Stimulated activated CD4-positive, alpha-beta T cell treated with anti-CD3 and anti-CD28 coated beads, Interleukin-2, amount 100 ng/mL, for 48 hours (primary cell): ENCODE measurements at places on chromosomes 5 and 9.

DNA sequence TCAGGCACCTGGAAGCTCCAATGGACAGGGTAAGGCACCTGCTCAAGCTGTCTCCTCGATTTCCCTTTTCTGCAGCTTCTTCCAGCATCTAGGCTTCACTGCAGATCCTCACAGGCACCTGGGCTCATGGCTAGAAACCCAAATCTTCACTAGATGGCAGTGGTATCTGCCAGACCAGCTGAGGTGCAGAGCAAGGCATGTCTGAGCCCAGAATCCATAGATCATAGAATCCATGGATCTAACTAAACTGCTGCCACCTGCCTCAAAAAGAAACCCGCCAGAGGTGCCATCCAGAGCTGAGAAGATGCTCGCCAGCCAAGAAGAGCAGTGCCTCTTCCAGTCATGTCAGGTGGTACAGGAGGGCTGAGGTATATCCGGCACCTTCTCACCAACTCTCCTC, 6.9 kb downstream of the SHC3 start:
- no peak for DNase-seq

DNA sequence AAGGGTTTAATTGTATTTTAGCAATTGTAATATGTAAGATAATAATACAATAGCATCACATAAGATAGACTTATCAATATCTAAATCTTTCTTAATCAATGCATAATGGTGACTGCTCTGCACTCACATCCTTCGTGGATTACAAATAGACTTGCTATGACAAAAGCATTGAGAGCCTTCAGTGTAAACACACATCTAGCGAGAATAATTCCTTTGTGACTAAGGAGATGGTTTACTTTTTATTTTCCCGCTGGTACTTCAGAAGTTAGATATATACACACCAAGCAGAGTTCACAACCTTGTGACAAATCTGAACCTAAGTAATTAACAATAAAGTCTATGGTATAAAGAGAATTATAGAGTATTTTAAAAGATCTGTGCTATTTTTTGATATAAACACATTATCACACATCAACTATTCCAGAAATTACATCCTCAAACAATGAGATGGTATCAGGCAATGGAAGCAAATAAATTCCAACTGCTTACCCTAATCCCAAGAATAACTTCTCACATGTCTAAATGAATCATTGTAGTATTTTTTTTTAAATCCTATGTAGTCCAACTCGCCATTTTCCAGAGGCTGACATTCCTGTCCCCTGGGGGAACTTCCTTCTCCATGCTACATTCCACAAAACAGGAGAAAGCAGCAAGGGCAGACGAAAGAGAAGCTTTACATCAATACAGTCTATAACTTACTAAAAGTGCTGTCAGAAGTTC, 51.2 kb downstream of the MAPKAP1 start:
- no peak for DNase-seq

GRCh38 chr5:15365070-15365469, 134.9 kb upstream of the FBXL7 start:
- DNase-seq, result no peak

DNA sequence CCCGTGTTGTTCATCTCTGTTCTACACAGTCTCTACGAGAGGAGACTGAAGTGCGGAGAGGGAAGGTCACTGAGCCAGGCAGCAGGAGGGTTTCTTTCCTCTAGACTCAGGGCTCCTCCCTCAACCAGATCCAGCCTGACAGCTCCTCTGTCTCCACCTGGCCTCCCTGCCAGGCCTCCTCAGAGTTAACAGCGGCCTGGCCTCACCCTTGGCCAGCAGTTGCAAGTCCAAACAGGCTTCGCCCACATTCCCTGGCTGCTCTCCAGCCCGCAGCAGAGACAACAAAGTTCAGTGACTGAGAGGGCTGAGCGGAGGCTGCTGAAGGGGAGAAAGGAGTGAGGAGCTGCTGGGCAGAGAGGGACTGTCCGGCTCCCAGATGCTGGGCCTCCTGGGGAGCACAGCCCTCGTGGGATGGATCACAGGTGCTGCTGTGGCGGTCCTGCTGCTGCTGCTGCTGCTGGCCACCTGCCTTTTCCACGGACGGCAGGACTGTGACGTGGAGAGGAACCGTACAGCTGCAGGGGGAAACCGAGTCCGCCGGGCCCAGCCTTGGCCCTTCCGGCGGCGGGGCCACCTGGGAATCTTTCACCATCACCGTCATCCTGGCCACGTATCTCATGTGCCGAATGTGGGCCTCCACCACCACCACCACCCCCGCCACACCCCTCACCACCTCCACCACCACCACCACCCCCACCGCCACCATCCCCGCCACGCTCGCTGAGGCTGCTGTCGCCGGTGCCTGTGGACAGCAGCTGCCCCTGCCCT, at the start of gene HRCT1:
Gene HRCT1, plus strand, starts transcription at position 291 of the 768 bp plus-strand sequence. Its CDS starts 86 bp downstream, at position 377.
- no peak for DNase-seq

- no peak for DNase-seq
Observed at GRCh38 chr9:124477211-124477647, 27.0 kb downstream of the ADGRD2 start.

GRCh38 chr9:94560237-94560636, 5.4 kb downstream of the PCAT7 start:
- no peak for DNase-seq

GRCh38 chr9:93818827-93819472, 136.2 kb downstream of the BARX1 start:
- DNase-seq, result no peak
